Activated gamma-delta T cell treated with anti-CD3 and anti-CD28 coated beads, Interleukin-2, amount 50 U/mL, for 16 hours (primary cell): ENCODE measurements at places on chromosomes 5 and 9.

GRCh38 chr5:72760259-72760658 lies 56.2 kb upstream of the TNPO1 start:
- DNase-seq, result no peak

- no peak for DNase-seq
Observed at GRCh38 chr5:140609126-140609525, 23.8 kb downstream of the CD14 start.

DNA sequence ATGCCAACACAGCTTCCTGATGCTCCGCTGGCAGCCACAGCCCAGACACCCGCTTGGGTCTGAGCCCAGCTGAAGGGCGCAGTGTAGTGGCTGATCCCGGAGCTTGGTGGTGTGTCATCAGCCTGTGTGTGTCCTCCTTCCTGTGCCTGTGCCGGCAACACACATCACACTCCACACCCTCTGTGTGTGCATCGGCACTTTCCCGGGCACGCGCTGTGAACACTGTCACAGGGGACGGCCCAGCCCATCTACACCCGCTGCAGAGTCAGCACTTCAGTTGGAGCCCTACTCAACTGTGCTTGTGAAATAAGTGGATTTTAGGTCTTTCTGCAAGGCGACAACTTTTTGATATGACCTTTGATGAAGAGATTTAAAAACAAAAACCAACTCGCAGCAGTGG lies 189.4 kb downstream of the IRX2 start:
- DNase-seq, result no peak

DNA sequence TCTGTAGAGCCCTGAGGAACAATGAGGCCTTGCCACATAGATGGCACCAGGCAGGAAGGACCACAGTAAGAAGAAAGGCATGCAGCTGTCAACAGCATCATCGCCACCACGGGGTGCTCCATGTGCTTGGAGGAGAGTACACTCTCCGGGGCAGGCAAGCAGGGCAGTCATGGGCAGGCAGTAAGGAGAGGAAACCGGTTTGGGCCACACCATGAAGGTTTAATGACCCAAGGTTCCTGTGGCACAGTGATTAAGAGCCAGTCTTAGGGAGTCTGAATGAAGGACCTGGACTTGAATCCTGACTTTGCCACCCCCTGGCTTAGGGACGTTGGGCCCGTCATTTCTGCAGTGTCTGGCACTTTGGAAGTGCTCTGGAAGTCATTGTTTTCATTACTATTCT lies 80.6 kb upstream of the ZBTB43 start:
- no peak for DNase-seq

DNA sequence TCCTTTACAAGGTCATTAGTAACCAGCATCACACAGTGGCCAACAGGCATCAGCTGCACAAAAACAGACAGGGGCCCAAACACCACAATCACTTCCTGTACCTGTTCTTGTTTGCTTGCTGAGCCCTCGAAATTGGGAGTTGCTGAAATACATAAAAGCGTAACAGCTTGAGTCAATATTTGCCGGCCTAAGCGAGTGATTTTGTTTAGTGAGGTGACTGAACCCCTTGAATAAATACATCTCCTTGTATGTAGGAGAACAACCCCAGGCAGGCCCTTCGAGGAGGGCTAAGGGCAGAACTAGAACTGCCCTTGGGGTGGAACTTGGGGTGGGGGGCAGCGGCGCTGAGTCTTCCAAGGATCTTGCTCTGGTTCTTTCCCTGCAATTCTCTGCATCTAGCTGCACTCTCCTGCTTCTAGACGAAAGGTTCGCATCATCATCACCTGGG lies 502.5 kb downstream of the RASEF start:
- no peak for DNase-seq

- DNase-seq, result no peak
Observed at GRCh38 chr9:126521089-126521488, 92.6 kb upstream of the LMX1B start.
